Astrocyte (in vitro differentiated cells and primary cell): ENCODE measurements at places on chromosomes 12 and 14. TPM values are rescaled to one million over a fixed set of nuclear protein-coding genes. Genes with fewer than 3 reads are reported as not detected.
A peak's percentile ranks its signal among the peaks of the same experiment; 100 is the strongest.

Gene TUBA1B
- total RNA-seq: 811 and 939 TPM in 2 replicates

Gene NANOG
- 0.16 and 0.94 TPM in 2 replicates for total RNA-seq

Gene FOXN4
- not detected in 2 replicates for total RNA-seq

Gene ASCL1
- not detected in 2 replicates for total RNA-seq

GRCh38 chr14:34064349-34064748 is 113.5 kb upstream of the EGLN3 start:
- H3K36me3 ChIP-seq: no peaks in the 10 kb centered on the region
- H3K4me1 ChIP-seq: peaks cover 12% of the 10 kb centered on the region
- no peak overlapping the region for H3K4me3 ChIP-seq

- peaks cover 13% of the 10 kb centered on the region for H3K4me1 ChIP-seq
- no peaks in the 10 kb centered on the region for H3K27me3 ChIP-seq
- no peaks in the 10 kb centered on the region for H3K36me3 ChIP-seq
- DNase-seq: peak; percentile 69
These were observed 73.1 kb downstream of the DERA start for GRCh38 chr12:15984097-15984800.

- no peak overlapping the region for H3K27ac ChIP-seq
- H3K36me3 ChIP-seq: no peaks in the 10 kb centered on the region
- no peak for DNase-seq
- no peaks in the 10 kb centered on the region for H3K27me3 ChIP-seq
- H3K4me3 ChIP-seq: no peak overlapping the region
These were observed 80.9 kb downstream of the DENND5B start for GRCh38 chr12:31510034-31510433.

- H3K4me1 ChIP-seq: peaks cover 18% of the 10 kb centered on the region
- H3K27me3 ChIP-seq: no peaks in the 10 kb centered on the region
- DNase-seq: peak; percentile 49
These were observed 16.3 kb downstream of the GXYLT1 start for GRCh38 chr12:42128327-42128726.

DNA sequence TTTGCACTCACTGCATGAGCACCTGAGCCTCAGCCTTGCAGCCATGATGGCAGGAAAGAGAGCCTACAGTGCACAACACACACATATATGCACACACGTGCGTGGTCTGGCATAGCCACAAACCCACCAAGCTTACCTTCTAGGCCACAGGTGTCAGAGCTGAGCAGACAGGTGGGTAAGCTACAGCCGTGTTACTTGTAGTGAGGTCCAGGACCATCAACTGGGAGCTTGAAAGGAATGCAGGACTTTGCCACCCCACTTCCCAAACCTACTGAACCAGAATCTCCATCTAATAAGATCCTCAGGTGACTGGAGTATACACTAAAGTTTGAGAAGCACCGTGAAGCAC is 2.7 kb downstream of the ASIC1 start:
- H3K36me3 ChIP-seq: no peaks in the 10 kb centered on the region
- H3K27me3 ChIP-seq: peaks cover 6% of the 10 kb centered on the region
- DNase-seq: no peak
- H3K4me1 ChIP-seq: peaks cover 20% of the 10 kb centered on the region
- H3K27ac ChIP-seq: no peak overlapping the region
- H3K4me3 ChIP-seq: no peak overlapping the region
